ENCODE measurements at places on chromosomes 5 and 9. TPM values are rescaled to one million over a fixed set of nuclear protein-coding genes. Genes with fewer than 3 reads are reported as not detected.

- no peaks in the 10 kb centered on the region for H3K27me3 ChIP-seq
- no peak for DNase-seq
- no peaks in the 10 kb centered on the region for H3K36me3 ChIP-seq
- no peak overlapping the region for H3K4me3 ChIP-seq
Observed at GRCh38 chr5:81006947-81007636, 46.9 kb downstream of the RASGRF2 start.

DNA sequence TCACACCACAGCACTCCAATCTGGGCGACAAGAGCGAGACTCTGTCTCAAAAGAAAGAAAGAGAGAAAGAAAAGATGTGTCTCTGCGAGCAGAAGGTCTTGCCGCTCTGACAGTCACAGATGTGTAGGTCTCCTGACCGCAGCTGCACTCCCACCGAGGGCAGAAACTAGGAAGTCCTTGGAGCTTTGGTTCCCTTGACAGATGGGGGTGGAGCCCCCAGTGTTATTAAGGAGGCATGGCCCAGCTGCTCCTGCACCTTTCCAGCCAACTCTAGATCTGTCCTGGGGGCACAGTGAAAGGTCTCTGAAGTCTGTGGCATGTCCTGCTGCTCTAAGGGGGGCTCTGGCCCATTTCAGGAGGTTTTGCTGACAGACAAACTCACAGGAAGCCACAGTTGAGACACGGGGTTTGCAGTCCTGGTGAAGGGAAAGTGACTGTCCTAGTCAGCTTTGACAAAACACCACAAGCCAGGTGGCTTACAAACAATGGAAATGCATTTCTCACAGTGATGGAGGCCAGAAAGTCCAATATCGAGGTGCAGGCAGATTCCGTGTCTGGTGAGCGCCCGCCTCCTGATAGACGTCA, 9.0 kb upstream of the DIPK1B start:
- no peak overlapping the region for H3K27ac ChIP-seq
- H3K36me3 ChIP-seq = no peaks in the 10 kb centered on the region
- no peaks in the 10 kb centered on the region for H3K4me1 ChIP-seq
- H3K4me3 ChIP-seq = no peak overlapping the region
- peaks cover 10% of the 10 kb centered on the region for H3K27me3 ChIP-seq
- no peak for DNase-seq

KIF4B gene
- under 0.01 TPM for total RNA-seq

MELK gene
- 6.2 TPM for total RNA-seq

AK6 gene
- 34.3 TPM for total RNA-seq

RPL12 gene
- 1,751 TPM for total RNA-seq

All from fibroblast of lung (primary cell).